ENCODE measurements at places on chromosomes 2 and 18.
A peak's percentile ranks its signal among the peaks of the same experiment; 100 is the strongest.

GRCh38 chr18:76494231-76495005 lies 624 bp downstream of the ZNF516 start:
- no peak for DNase-seq

- peak; percentile 25 for DNase-seq
Observed at GRCh38 chr2:173884025-173884802, 81.0 kb downstream of the SP3 start.

- DNase-seq: peak; percentile 34
Observed at GRCh38 chr18:3151399-3152264, 68.1 kb downstream of the MYOM1 start.

DNA sequence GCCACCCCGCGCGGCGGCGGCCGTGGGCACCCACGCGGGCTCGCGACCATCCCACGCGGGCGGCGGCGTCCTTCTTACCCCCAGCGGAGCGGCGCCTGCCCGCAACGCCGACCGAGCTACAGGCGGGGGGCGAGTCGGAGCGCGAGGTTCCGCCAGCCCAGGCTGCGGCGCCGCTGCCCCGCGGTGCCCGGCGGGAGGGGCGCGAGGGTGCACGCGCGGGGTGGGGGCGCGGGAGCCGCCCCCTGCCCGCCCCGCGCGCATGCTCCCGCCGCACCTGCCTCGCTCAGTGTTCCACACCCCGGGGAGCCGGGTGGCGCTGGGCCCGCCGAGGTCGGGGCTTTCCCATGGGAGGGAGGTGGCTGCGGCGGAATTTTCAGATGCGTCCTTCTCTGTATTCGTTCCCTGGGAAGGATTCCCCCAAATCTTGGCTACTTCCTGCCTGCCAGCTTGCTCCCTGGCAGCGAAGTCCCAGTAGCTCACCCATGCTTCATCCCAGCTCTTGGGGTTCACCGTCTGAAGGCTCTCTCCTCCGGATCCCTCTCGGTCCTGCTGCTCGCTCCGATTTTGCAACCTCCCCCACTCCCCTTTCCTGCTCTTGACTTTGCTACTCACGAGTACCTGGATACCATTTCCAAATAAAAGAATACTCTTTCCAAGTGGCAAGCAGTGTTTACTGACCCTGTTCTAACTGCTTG lies at the start of gene L3MBTL4:
TSS of gene L3MBTL4 (minus strand) at position 189 of the 695 bp plus-strand sequence. CDS start 103,286 bp downstream, outside the sequence.
- no peak for DNase-seq

- DNase-seq: peak; percentile 52
Observed at GRCh38 chr2:23385351-23385747, 370 bp downstream of the KLHL29 start.

GRCh38 chr18:44955825-44956224 lies 275.1 kb downstream of the SETBP1 start:
- no peak for DNase-seq

- DNase-seq: no peak
Observed at GRCh38 chr2:105570326-105570725, 171.5 kb upstream of the FHL2 start.

GRCh38 chr2:23859983-23860382 lies 66.9 kb downstream of the ATAD2B start:
- peak; percentile 32 for DNase-seq

- DNase-seq: no peak
Observed at GRCh38 chr2:239566995-239567568, 166.3 kb upstream of the HDAC4 start.

DNA sequence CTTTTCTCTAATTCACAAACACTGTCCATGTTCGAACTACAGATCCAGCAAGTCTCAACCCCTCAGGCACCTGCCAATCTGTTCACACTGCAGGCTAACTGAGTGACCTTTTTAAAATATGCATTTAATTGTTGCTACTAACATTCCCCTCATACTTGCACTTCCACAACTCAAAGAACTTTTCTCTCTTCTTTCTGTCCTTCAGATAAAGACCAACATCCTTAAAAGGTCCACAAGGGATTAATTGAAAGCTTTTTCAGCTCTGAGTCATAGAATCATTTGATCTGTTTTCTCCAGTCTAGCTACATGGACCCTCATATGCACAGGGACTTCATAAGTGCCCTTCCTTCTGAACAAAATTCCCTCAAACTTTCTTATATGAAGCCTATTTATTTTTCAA lies 1321.2 kb downstream of the DPP10 start:
- DNase-seq: no peak
